ENCODE measurements at places on chromosomes 5 and 9.

GRCh38 chr5:126054577-126055347 is 368.4 kb upstream of the GRAMD2B start:
- no peak for DNase-seq

DNA sequence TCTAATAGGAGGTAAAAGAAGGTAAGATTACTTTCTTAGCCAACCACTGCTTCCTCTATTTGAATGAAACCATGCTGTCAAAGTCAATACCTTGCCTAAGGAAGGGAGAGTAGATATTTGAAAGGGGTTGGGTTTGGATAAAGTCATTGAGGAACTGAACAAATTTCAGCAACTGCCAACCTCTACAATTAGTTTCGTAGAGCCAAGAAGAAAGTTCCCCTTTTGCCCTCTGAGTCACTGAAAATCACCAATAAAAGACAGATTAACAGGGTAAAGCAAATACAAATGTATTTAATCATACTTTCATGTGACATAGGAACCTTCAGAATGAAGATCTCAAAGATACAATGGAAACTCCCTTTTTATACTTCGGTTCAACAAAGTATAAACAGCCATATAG is 615.7 kb downstream of the GABRG2 start:
- DNase-seq, result no peak

GRCh38 chr9:114008667-114009410 is 69.3 kb downstream of the AMBP start:
- DNase-seq, result no peak

DNA sequence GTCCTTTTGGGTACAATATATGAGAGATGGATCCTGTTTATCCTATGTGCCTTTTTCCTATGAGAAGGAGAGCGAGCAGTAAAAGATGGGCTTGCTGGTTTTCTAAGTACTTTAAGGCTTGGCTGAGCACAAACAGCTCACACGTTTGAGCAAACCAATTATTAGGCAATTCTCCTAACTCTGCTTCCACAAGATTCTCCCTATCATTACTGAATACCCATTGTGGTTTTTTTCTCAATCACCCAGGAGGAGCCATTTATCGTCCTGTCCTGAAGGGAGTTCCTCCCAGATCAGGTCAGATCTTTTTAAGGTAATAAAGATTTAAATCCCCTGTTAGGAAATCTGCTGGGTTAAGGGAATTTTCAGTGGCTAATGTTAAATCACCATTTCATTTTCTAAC is 19.4 kb upstream of the C1QTNF3 start:
- DNase-seq, result no peak

- DNase-seq, result no peak
Observed at GRCh38 chr9:129100383-129101169, 10.0 kb downstream of the CRAT start.

GRCh38 chr5:610744-611730 is 1.1 kb upstream of the CEP72 start:
- no peak for DNase-seq

DNA sequence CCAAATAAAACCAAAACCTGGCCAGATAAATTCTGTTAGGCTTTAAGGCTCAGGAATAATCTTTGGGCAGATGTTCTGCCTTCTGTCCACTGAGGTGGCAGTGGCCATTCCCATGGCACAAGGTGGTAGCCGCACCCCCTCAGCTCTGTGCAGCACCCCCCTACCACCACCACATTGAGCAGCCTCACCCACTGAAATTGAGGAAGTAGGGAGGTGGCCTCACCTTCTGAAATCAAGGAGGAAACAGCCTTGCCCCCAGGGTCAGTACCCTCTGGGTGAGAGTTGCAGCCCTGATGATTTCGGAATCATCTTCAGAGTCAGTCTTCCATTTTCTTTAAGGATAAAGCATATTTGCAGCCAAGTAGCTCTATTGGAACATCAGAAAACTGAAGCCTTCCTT is 204.8 kb upstream of the PIK3R1 start:
- no peak for DNase-seq

DNA sequence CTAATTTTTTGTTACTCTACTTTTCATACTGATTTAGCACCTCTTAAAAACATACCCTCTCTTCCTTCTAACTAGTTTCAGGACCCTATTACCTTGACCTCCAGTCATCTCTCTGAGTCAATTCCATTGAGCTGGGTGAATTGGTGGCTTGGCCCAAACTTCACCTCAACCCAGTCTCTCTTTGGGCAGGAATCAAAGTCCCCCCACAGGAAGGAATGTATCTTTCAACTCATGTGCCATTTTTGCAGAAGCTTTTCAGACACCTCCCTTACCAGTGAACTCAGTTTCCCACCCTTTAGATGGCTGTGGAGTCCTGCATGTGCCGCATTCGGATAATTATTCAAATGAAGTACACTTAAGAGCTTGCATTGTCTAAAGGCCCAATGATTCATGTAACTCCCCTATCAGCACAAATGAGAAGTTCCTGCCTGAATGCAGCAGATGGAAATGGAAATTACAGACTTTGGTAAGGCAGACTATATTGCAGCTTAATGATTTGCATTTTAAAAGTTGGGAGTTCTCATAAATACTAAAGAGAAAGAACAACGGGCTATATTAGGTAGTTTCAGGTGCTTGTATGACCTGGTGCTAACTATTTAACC is 693.5 kb downstream of the PTPRD start:
- DNase-seq, result no peak

DNA sequence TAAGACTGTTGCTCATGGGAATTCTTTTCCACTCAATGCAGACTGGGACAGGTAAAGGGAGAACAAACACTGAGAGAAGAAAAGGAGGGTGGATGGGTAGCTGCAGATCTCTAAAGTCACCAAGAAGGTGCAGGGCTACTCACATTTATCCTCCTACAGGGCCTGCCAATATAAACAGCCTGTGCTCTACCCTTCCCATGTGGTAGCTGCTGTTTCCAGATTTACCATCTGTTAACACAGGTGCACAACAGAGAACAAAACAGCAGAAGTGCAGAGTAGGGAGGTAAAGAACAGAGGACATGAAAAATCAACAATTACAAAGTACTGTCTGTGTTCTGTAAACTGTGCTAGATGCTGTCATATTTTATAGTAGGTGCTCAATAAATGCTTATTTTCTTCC is 26.0 kb downstream of the JAKMIP2 start:
- no peak for DNase-seq

DNA sequence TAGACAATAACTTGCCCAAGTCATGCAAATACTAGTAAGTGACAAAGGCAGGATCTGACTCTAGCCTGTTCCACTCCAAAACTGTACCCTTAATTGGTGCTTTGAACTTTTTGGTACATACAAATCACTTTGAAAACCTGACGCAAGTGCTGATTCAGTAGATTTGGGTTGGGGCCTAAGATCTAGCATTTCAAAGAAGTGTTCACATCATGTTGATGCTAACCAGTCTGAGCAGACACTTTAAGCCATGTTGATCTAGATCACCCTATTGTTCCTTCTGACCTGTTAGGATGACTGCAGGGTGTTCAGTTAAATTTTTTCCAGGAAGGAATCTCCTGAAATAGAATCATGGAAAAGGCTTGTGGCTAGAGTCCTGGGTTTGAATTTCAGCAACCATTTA is 57.7 kb upstream of the CPEB4 start:
- no peak for DNase-seq
